ENCODE measurements at places on chromosomes 7 and 10. TPM values are rescaled to one million over a fixed set of nuclear protein-coding genes. Genes with fewer than 3 reads are reported as not detected.

POLD2 gene
- 54.8 TPM for total RNA-seq

ADAMTS14 gene
- total RNA-seq: 1.5 TPM

LARP4B gene
- total RNA-seq: 136 TPM

PROSER2 gene
- 16.2 TPM for total RNA-seq

FEZF1 gene
- total RNA-seq: not detected

TLX1 gene
- total RNA-seq: 0.52 TPM

ADAM12 gene
- 0.30 TPM for total RNA-seq

NRCAM gene
- total RNA-seq: 1.1 TPM

KLF6 gene
- total RNA-seq: 299 TPM

SPOCK2 gene
- total RNA-seq: 4.7 TPM

PLEKHS1 gene
- total RNA-seq: 13.3 TPM

- peak; percentile 28 for DNase-seq
Measured at GRCh38 chr7:91330866-91331265, 66.6 kb downstream of the FZD1 start.

GRCh38 chr10:30172673-30173072 lies 113.3 kb upstream of the JCAD start:
- no peak for DNase-seq

- DNase-seq: no peak
Measured at GRCh38 chr7:80334908-80335307, 177.0 kb downstream of the GNAT3 start.

DNA sequence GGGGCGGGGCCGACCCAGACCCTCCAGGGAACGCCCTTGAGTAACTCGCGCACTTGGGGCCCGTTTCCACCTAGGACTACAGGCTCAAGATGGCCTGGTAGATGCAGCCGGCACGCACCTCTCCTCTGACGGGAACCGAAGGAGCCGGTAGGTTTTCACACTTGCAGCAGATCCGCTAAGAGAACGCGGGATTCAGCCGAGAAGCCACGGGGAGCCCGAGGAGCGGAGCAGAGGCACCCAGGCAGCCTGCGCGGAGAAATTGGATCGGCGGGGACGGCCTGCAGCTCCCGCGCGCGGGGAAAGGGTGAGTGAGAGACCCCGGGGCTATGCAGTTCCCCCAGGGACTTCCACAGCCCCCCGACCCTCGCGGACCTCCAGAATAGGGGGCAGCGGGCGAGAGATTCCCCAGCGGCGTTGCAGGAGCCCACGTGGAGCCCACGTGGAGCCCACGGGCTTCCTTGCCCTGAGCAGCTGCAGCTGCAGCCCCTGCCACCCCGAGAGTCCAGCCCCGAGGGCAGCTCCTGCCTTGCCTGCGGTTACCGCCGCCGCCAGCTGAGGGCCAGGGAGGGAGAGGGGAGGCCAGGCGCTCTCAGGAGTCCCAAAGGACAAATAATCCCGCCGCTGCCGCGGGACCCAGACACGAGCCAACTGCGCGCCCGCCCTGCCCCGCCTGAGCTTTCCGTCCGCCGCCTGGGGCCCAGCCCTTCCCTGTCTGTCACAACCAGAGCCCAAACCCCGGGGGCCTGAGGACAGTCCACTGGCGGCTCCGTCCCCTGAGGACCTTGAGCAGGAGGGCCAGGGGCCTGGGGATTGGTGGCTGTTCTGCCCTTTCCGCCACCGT lies 13.1 kb downstream of the IFT22 start:
- peak; percentile 86 for DNase-seq

DNA sequence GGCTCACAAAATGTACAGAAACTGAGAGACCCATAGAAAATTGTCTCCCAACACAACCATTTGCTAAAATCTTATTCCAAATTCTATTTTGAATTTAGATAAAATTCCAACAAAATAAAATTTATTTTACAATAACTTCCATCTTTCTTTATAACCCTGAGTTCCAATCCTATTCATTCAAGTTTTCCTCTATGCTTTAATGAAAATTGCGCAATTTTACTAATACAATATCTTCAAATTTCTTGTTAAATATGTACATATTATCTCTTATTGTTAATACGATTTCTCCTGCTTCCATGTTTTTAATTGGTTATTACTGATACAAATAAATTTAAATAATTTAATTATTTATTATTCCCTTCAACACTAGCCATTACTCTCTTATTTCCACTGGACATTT lies 645.2 kb upstream of the COBL start:
- DNase-seq: no peak

- no peak for DNase-seq
Measured at GRCh38 chr7:150567871-150568301, 696 bp downstream of the GIMAP4 start.

- no peak for DNase-seq
Measured at GRCh38 chr7:105621617-105622016, 40.3 kb upstream of the EFCAB10 start.

DNA sequence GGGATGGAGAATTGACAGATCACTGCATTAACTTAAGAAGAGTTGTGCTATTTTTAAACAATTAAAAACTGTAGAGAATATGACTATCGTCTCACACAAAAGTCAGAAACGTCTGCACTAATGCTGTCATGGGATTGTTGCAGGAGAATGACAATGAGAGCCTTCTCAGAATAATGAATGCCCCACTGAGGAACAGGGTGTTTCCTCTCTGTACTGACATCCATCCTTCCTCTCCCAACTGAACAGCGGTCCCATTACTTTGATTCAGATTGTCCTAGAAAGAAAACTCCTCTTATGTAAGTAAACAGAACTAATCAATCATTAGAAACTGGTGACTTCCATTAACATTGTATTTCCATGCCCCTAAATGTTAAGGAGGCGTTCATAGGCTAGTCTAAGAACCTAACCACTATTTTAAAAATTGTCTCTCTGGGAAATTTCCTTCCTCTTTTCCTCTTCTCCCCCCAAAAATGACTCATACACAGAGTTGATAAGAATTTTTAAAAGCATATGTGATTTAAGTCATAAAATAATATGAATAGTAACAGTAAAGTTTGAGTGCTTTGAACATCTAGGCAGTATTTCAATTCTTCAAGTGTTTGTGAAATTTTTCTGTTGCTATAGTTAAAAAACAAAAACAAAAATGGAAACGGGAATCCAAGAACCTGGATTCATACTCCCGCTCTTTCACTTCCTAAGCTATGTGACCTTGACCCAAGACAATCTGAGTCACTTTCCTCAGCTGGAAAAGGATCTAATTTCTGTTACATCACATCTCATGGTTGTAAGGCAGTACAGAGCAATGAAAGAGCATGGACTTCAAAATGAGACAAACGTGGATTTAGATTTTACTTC lies 12.7 kb upstream of the MACC1 start:
- no peak for DNase-seq

GRCh38 chr10:104232613-104233102 lies 494 bp upstream of the CFAP43 start:
- DNase-seq: no peak

DNA sequence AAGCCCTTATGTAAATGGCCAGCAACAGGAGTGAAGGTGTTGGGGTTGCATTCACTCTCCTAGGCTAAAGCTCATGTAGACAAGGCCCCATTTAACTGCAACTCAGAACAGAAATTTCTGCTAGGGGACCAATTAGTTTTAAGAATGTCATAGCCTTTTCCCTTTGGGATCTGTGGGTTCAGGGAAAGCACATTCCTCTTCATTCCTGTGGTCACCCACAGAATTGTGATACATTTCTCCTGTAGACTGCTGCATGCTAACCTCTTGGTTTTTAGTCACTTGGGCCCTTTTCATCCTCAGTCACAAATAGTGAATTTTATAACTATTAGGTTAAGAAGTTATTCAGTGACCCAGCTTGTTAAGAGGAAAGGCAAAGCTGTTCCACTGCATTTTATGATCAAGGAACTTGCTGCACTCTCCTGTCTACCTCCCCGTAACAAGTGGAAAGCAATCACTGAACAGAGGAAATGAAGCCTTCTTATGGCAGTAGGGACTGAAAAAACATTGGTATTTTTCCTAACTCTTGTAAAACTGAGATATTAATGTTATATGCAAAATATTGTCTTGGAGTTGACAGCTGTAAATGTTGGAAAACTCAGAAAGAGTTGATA lies 124.9 kb downstream of the SND1 start:
- no peak for DNase-seq

DNA sequence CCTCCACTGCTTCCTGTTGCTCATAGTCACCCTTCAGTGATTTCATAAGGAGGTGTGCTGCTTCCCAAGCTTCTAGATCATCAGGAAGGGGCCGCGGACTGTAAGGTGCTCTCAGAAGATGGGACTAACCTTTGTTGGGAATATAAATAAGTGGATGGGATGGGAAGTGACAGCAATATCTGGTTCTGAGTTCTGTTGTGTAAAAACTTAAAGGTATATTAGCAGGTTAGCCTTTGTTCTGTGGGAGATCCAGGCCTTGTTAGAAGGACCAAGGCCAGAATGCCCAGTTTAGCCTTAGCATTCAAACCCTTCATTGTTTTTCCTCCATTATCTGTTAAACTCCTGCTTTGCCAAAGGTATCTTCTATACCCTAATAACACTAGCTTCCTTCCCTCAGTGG lies 12.4 kb downstream of the BUB3 start:
- no peak for DNase-seq

DNA sequence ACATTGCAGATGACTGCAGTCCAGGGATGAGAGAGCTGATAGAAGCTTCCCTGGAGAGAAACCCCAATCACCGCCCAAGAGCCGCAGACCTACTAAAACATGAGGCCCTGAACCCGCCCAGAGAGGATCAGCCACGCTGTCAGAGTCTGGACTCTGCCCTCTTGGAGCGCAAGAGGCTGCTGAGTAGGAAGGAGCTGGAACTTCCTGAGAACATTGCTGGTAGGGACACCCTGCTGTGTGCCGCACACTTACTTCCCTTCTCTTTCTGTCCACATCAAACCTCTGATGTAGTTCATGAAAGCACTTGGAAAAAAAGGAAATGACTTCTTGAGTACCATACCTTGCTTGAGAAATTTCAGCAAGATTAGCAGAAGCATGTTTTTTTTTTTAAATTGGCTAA lies 25.3 kb downstream of the MAP3K8 start:
- DNase-seq: peak; percentile 66

GRCh38 chr10:28478646-28479045 lies 54.3 kb upstream of the WAC start:
- no peak for DNase-seq

GRCh38 chr10:128373071-128373749 lies 247.0 kb upstream of the MKI67 start:
- no peak for DNase-seq

GRCh38 chr7:71988201-71988600 lies 423.9 kb downstream of the CALN1 start:
- no peak for DNase-seq

DNA sequence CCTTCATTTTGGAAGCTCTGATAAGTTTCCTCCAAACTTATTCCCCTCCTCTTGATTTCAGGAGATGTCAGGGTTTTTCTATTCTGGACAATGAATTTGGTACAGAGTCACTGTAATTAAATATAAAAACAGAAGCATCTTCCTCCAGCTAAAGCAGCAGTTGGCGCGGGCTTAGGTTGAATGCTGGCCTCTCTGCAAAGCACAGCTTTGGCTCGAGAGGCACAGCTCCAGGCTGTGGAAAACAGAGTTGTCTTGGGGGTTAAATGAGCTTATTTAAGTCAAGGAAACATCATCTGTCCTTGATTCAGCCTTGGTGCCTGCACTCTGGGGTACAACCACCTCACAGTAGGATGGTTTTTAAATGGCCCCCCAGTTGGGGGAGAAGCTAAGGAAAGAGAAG lies 35.0 kb upstream of the PDCD4 start:
- DNase-seq: no peak

DNA sequence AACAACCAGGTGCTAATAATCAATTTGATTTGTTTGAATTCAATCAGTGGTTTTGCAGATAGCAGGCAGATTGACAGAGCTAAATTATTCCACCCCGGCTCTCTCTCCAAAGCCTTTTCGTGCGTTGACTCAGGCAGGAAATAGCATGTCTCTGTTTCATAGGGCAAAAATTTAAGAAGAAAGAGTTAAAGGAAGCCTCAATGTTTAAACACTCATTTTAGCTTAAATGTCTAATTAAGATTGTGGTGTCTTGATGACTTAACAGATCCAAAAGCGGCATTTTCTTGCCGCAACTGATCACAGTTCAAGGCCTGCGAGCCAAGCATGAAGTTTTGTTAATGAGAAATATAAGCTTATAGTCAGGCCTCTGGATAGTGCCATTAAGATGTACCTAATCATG lies 1051.1 kb upstream of the AUTS2 start:
- DNase-seq: no peak

GRCh38 chr10:8225187-8225586 lies 170.7 kb downstream of the GATA3 start:
- DNase-seq: no peak

DNA sequence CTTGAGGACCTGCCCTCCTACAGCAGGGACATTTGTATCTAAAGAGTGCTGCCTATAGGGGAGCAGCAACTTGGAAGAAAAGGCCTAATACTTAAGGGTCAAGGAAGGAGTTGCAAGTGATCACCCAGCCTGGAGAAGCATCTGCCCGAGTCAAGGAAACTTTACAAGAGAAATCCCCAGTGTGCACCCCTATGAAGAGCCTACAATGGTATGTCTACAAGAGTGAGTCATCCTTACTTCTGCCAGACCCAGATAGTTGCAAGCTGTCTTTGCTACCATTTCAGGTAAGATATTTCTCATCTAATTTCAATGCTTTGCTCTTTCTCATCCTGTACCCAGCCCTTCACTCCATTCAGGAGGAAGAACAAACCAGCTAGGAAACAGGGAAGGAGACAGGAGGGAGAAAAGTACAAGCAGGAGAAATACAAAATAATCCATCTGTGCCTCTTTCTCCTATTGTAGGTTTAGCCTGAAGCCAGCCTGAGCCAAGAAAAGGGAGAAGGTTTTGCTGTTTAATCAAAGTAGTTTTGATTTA lies 34.4 kb upstream of the AGR3 start:
- DNase-seq: no peak

- no peak for DNase-seq
Measured at GRCh38 chr7:11006291-11006690, 32.6 kb downstream of the PHF14 start.

GRCh38 chr7:150384406-150385301 lies 5.5 kb downstream of the ZNF775 start:
- no peak for DNase-seq

DNA sequence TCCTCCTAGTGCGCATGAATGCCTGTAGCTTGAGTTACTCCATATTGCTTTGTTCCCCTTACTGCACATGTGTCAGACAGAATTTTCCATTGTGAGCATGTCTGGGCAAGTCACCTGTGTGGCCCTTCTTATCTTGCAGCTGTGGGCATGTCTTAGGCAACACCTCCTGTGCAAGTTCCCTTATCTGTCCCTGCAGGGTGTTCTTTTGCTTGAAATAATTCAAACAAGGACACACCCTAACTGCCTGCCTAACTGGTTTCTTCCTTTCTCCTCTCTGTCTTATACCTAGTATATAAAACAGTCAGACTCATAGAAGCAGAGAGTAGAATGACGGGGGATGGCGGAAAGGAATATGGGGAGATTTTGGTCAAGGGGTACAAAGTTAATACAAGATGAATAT lies 421.1 kb upstream of the SORCS1 start:
- peak; percentile 19 for DNase-seq

DNA sequence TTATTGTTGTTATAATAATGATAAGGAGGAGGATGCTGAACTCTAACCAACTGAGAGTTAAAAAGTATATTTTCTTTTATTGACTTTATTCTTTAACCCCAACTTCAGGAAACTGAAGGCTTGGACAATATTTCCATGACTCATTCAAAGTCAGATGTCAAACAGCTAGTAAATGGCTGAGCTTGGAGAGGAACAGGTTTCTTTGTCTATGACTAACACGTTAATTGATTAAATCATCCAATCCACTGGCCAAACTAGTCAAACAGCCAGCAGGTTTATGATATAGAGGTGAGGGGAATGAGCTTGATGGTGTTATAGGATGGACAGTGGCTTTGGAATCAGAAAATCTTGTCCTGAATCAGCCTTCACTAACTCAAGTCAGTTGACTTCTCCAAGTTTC lies 119.1 kb upstream of the WDR11 start:
- DNase-seq: no peak
